ENCODE measurements at places on chromosomes 7 and 10.

- DNase-seq: no peak
These were observed 202.7 kb downstream of the PARD3 start for GRCh38 chr10:34612446-34612845.

- DNase-seq: no peak
These were observed 91.3 kb downstream of the CPXM2 start for GRCh38 chr10:123800289-123800688.

- no peak for DNase-seq
These were observed 5.1 kb downstream of the VENTX start for GRCh38 chr10:133242611-133243356.

GRCh38 chr7:139682136-139683013, 95.4 kb downstream of the HIPK2 start:
- peak; percentile 88 for DNase-seq

DNA sequence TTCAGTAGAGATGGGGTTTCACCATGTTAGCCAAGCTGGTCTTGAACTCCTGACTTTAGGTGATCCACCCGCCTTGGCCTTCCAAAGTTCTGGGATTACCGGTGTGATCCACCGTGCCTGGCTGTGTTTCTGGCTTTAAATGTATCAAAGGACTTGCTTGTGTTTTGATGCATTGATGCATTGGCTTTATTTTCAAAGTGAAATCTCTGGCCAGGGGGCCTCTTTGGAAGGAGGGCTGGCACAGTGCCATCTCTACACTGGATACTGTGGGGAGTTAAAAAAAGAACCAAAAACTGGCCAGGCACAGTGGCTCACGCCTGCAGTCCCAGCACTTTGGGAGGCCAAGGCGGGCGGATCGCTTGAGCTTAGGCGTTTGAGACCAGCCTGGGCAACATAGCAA, 16.0 kb downstream of the MNX1 start:
- no peak for DNase-seq

DNA sequence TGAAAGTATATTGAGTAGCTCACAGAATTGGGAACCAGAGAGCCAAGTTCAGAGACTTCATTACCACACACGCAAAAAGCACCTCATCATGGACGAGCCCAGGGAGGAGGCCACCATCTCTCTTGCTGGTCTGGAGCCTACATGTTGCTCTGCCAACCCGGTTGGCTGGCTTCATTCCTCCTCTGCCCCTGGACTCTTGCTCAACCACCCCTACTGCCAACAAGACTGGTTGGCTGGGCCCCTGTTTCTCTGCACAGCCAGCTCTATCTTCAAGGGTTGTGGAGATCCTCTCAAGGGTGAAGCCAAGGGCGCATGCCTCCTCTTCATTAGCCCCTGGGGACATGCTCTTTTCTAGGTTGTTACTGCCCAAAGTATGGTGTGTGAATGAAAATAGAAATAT, 142.7 kb downstream of the JCAD start:
- DNase-seq: no peak

DNA sequence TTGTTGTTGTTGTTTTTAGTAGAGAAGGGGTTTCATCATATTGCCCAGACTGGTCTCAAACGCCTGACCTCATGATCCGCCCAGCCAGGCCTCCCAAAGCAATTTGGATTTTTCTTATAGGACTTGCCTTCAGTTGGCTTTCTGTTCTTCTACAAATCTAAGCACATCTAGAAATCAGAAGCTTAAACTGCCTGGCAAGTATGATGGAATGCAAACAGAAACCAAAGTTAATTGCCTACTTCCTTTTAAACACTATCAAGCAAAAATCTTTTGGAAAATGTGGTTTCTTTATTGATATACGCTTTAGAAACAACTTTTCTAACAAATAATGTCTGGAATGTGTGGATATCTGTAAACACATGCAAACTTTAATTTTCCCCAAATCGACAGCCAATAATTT, 64.9 kb downstream of the USP6NL start:
- DNase-seq: peak; percentile 33

GRCh38 chr7:491292-491957, 28.2 kb downstream of the PDGFA start:
- DNase-seq: no peak

Measured in HCEC 1CT (cell line).